Airway epithelial cell (primary cell): ENCODE measurements at places on chromosomes 3 and 15. TPM values are rescaled to one million over a fixed set of nuclear protein-coding genes. Genes with fewer than 3 reads are reported as not detected.

PIF1 gene
- total RNA-seq, result 9.5 TPM in 2 replicates

AP3B2 gene
- 1.1 TPM in 1 of 2 replicates, not detected in the other for total RNA-seq

CTDSPL gene
- total RNA-seq, result 34.4 and 62.9 TPM in 2 replicates

SLC28A2 gene
- not detected in 2 replicates for total RNA-seq

CISH gene
- 4.6 and 6.9 TPM in 2 replicates for total RNA-seq

VEPH1 gene
- total RNA-seq, result under 0.01 and 0.49 TPM in 2 replicates

LHFPL4 gene
- not detected in 2 replicates for total RNA-seq

MON1A gene
- total RNA-seq, result 15.4 and 20.8 TPM in 2 replicates

ERC2 gene
- under 0.01 and 0.56 TPM in 2 replicates for total RNA-seq

SEMA6D gene
- total RNA-seq, result 0.14 and 0.49 TPM in 2 replicates

FEM1B gene
- total RNA-seq, result 27.5 and 40.5 TPM in 2 replicates

FRMD4B gene
- total RNA-seq, result 18.3 and 32.4 TPM in 2 replicates

CEP63 gene
- 12.4 and 18.3 TPM in 2 replicates for total RNA-seq

SAXO2 gene
- total RNA-seq, result 0.49 and 1.1 TPM in 2 replicates

GPR15 gene
- not detected in 2 replicates for total RNA-seq

C3orf85 gene
- total RNA-seq, result not detected in 2 replicates

SEMA3B gene
- total RNA-seq, result 3.9 and 5.4 TPM in 2 replicates
